ENCODE measurements at places on chromosomes 2 and 18. TPM values are rescaled to one million over a fixed set of nuclear protein-coding genes. Genes with fewer than 3 reads are reported as not detected.

DNA sequence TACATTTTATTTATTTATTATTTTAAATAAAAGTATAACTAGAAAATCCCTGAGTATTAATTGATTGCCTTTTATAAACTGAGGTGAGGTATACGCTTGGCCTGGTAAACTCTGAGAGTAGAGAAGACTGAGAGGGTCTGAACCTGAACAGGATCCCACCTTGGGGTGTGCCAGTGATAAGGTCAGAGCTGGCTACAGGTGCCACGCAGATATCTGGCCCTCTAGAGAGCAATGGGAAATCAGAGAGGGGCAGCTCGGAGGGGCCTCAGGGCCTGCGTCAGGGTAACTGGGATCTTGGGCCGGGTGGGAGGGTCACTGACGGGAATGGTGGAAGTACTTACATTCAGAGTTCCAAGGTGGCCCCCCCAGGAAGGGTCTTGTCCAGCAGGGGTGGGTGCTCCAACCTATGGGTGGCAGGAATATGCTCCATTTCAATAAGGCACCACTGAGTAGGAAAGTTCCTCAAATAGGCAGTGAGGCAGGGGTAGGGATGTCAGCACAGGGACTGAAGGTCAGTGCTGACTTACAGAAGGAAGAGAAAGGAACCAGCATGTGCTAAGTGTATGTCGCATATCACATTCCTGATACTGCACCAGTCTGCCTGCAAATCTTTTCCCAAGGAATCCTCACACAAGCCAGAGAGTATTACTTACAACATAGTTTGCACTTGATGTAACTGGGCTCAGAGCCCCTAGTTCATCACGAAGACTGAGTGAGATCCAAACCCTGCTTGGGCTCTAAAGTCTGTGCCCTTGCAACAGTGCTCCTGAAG, 706.0 kb upstream of the RAB6C start:
- no peak overlapping the region for H3K4me3 ChIP-seq
- H3K4me1 ChIP-seq: no peaks in the 10 kb centered on the region
- no peaks in the 10 kb centered on the region for H3K27me3 ChIP-seq
- DNase-seq: no peak
- no peak overlapping the region for H3K27ac ChIP-seq

SNORC gene
- 8.0 TPM for total RNA-seq

FTCDNL1 gene
- 5.7 TPM for total RNA-seq

GRCh38 chr18:44700652-44701051, 20.0 kb downstream of the SETBP1 start:
- DNase-seq: no peak
- H3K27me3 ChIP-seq: no peaks in the 10 kb centered on the region
- peaks cover 20% of the 10 kb centered on the region for H3K4me1 ChIP-seq
- H3K36me3 ChIP-seq: no peaks in the 10 kb centered on the region

DNA sequence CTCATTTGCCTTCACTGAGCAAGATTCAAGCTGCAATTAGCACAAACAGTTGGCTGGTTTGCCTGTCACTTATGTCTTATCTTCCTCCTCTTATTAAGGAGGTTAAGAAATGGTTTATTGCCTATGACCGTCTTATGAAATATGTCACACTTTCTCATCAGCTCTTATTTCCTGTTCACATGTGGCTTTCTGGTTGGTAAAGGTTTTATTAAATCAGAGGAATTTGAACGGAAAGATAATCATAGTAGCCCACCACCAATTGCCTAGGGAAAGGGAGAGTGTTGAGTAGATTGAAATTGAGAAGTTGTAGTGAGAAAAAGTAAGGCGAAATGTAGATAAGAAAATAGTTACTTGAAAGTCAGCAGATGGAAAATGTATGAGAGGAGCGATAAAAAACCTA, 4.2 kb upstream of the IL1R1 start:
- no peak overlapping the region for H3K27ac ChIP-seq
- peaks cover 5% of the 10 kb centered on the region for H3K4me1 ChIP-seq
- DNase-seq: no peak
- no peak overlapping the region for H3K4me3 ChIP-seq
- H3K36me3 ChIP-seq: no peaks in the 10 kb centered on the region

MTCL1 gene
- 11.2 TPM for total RNA-seq

FBXO41 gene
- 7.4 TPM for total RNA-seq

- peak; percentile 49 for DNase-seq
- no peaks in the 10 kb centered on the region for H3K36me3 ChIP-seq
Measured at GRCh38 chr18:10514082-10514481, 11.7 kb upstream of the NAPG start.

ANO7 gene
- total RNA-seq: 187 TPM
